ENCODE measurements at places on chromosomes 2 and 18.

- no peak for DNase-seq
Observed at GRCh38 chr2:200317975-200318374, 11.5 kb downstream of the SPATS2L start.

DNA sequence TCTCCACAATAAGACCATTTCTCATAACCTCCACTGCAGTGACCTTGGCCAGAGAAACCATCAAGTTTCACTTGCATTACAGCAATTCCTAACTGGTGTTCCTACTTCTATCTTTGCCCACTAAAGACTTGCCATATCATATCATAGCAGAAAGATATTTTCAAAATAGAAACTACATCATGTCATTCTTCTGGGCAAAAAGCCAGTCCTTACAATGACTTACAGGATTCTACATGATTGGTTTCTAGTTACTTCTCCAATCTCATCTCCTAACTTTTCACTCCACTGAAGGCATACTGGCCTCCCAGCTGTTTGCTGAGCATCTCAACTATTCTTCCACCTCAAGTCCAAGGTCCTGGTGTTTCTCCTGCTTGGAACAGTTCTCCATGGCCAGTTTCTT is 151.4 kb downstream of the HNMT start:
- no peak for DNase-seq

DNA sequence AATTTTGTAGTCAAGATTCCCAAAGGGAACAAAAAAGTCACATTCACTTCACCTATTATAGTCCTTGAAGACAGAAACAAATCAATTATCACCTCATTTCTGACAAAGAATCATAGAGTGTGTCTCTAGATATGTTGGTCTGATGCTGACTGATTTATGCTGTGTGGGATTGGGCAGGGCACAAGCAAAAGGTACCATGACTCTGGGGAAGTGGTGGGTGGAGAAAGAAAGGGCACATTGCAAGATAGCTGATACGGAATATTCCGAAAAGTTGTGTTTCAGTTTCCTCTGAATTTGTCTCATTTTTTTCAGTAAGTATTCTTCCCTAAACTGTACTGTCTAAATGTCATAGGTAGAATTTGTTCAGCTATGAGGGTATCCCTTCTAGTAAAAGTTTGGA is 268.0 kb downstream of the MREG start:
- DNase-seq, result no peak

- DNase-seq, result no peak
Observed at GRCh38 chr2:217090024-217090473, 230.2 kb upstream of the TNP1 start.

- DNase-seq, result no peak
Observed at GRCh38 chr2:32522770-32523169, 105.1 kb upstream of the TTC27 start.

- DNase-seq, result no peak
Observed at GRCh38 chr2:40261042-40261441, 190.8 kb downstream of the SLC8A1 start.

GRCh38 chr18:5717256-5717655 is 173.5 kb upstream of the EPB41L3 start:
- DNase-seq, result no peak

GRCh38 chr18:41025666-41026065 is 929.4 kb upstream of the PIK3C3 start:
- DNase-seq, result no peak

GRCh38 chr2:68934021-68934420 is 18.7 kb downstream of the GKN2 start:
- DNase-seq, result no peak

DNA sequence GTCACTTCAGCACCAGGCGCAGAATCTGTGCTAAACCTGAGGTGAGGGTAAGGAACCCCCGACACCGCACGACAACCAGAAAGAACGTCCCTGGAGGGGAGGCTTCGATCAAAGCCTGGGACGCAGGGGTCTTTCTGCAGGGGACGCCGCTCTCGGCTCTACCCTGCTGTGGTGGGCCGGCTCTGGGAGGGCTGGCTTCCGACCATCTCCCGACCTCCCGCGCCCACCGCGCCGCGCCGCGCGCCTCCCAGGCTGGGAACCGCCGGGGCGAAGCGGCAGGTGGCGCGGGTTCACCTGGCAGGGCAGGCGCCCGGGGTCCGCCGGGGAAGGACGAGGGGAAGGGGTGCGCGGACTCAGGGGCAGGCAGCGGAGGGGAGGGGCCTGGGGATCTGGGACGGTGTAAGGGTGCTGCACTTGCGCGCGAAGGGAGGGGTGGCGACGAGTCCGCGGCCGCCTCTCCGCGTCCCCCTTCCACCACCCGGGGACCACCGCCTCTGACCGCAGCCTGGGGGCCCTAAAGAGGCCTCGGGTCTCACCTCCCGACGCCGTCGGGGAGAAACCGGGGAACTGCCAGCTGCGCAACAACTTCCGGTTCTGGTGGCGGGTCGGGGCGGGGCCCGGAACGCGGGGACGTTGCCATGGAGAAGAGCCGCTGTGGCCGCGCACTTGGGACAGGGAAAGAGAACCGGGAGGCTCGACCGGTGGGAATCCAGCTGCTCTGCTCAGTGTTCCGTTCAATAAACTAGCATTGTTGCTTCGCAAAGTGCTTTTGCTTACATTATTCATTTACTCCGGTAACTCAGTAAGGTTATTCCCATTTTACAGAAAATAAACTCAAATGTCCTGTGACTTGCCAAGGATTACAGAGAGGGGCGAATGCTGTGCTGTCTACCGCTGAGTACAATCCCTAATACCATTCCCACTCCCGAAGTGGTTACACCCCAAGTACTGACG is at the start of gene ZNF396:
Gene ZNF396, minus strand, starts transcription at position 596 of the 954 bp plus-strand sequence. CDS start 3,045 bp downstream, outside the sequence.
- peak; percentile 56 for DNase-seq

DNA sequence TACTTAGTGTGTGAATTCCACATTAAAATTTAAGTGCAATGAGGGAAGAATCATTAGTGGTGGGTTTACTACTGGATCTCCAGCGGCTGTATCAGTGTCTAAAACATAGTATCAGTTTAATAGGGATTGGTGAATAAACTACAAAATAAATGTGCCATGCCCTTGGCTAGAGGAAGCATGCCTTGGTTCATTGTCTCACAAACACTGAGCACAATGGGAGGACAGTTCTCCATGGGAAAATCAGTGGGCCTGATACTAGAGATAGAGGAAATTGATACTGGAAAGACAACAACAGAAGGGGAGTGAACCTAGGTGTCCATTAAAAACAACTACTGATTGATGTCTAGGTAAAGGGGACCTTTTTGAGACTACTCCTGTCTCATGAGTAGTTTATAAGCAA is 971.6 kb downstream of the SUCLG1 start:
- DNase-seq, result no peak

DNA sequence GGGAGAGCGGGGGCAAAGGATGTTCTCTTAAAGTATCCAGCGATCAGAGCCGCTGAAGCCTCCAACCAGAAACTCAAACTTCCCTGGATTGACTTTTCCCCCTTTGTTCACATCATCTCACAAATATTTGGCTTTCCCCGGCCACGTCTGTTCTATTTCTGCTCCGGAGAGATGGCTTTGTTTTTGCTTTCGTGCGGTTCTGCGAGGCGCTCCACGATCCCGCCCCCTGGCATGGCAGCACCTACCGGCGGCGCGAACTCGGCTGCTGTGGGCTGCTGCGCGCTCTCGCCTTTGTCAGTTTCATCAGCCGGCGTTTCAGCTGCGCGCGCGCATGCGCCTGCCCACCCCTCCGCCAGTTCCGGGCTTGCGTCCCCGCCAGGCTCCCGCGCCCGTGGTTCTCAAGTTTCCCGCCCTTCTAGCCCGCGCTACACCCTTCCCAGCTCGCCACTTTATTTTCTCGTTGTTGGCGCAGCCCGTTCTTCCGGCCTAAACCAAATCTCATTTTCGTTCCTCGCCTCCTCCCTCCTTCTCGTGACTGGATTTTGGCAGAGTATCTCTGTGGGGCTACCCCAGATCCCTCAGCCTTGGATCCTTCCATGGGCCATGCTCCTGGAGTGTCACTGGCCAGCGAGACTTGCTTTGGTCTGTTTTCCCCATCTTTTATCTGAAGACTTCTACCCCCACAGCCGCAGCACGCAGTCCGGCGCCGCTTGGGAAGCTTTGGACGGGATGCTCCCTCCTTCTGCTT is 98.0 kb downstream of the INSIG2 start:
- peak; percentile 87 for DNase-seq

DNA sequence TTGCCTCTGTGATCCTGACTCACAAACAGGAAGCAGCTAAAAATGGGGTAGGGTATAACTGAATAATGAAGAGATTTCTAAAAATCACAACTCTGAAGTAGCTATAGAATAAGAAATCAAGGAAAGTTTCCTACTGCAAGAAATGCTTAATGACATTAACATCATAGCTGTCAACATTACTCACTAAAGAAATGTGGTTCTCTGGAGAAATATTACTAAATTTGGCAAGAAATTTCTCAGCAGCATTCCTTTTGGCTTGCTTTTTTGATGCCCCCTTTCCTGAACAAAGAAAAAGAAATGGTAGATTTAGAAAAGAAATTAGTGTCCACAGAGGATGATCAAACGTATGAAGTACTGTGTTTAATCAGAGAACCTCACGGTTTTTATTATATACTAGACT is 9.5 kb downstream of the PRKRA start:
- DNase-seq, result no peak

- no peak for DNase-seq
Observed at GRCh38 chr2:188303363-188304031, 11.8 kb downstream of the GULP1 start.

DNA sequence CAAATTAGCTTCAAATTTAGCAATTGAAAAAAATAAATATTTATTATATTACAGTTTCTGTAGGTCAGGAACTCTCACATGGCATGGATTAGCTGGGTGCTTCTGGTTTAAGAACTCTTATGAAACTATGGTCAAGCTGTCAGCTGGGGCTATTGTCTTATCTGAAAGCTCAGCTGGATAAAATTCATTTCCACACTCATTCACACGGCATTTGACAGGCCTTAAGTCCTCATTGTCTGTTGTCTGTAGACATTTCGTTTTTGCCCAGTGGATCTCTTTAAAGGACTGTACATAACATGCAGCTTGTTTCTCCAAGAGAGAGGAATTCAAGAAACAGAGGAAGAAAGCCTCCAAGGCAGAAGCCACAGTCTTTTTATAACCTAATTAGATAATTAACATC is 1556.8 kb upstream of the SLC39A10 start:
- no peak for DNase-seq

DNA sequence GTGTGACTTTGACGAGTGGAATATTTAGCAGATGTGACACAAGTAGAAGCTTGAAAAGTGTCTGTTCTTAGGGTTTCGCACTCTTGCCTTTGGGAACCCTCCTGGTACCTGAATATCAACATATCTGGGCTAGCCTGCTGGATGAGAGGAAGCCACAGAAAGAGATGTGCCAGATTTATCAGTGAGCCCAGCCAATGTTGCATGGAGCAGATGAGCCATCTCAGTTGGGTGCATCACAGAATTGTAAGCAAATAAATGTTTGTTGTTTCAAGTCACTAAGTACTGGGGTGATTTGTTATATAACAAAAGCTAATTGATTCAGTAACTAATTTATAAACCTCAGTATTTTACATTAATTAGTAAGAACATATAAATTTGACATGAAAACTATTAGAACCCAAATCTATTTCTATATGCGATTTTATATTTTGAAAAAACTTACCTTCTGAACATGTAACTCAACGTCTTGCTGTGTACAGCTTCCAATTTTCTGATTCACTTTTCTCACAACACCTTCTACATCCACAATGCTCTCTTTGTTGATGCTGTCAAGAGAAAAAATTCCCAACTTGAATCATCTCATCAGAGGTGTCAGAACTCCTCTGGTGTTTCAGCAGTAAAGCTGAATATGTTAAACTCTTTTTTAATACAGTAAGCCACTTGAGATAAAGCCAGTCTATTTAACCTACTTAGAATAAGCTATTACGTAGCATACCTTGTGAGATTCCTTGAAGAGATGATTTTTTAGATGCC is 42.3 kb downstream of the DARS1 start:
- DNase-seq, result no peak

DNA sequence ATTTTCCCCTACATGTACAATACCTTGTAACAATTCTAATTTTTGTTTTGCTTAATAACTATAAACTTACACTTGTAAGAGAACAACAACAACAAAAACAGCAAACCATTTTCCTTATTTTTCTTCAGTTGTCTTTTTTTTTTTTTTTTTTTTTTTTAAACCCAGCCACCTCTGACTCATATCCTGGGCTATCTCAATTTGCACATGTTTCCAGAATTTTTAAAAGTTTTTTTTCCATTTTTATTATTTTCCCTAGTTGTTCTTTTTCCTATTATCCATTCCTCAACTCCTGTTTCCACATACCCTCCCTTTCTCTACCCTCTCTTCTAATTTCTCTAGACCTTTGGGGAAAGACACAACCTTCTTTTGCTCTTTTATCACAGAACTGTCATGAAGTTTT is 112.5 kb downstream of the EFEMP1 start:
- DNase-seq, result no peak

DNA sequence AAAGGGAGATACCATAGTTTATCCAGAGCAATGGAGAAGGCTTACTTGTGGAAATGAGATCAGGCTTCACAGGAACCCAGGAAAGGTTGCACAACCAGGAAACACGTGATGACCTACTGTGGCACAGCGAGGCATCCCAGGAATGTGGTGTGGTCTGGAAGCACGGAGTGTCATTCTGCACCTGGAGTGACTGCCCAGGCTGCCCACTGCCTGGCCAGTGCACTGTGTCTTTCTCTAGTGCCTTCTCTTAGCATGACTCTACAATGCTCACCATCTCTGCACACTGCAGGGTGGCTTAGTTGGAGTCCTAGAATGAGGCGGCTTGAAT is 48.9 kb downstream of the CHST9 start:
- DNase-seq, result no peak

GRCh38 chr2:159476329-159476728 is 140.0 kb downstream of the BAZ2B start:
- no peak for DNase-seq

DNA sequence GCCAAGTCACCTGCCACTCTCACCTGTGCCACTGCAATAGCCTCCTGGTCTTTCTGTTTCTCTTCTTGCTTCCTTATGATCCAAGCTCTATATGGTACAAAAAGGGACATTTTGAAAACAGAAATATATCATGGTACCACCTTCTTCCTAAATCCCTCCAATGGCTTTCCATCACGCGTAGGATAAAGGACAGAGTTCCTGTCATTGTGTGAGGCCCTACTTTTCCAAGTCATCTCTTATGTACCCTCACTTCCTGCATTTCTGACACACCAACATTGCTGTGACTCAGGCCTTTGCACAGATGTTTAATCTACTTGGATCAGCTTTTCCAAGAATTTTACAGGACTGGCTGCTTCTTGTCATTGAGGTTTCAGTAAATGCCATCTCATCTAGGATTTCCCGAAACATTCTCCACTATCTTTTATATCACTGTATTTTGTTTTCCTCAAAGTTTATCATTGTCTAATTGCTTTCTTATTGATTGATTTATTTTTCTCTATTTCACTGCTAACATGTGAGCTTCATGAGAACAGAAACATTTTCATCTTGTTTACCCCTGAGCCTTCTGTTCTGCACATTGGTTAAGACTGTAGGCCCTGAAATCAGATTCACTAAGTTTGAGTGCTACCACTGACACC is 426.1 kb upstream of the FANCL start:
- no peak for DNase-seq

GRCh38 chr2:1125217-1125616 is 174.6 kb downstream of the SNTG2 start:
- no peak for DNase-seq

Measured in stimulated activated naive CD4-positive, alpha-beta T cell treated with Interleukin-2 at 50 U/mL for 16 hours (primary cell).